ENCODE measurements at places on chromosomes 12 and 14.

- DNase-seq: no peak
Measured at GRCh38 chr12:52740584-52740983, 36.6 kb downstream of the KRT76 start.

DNA sequence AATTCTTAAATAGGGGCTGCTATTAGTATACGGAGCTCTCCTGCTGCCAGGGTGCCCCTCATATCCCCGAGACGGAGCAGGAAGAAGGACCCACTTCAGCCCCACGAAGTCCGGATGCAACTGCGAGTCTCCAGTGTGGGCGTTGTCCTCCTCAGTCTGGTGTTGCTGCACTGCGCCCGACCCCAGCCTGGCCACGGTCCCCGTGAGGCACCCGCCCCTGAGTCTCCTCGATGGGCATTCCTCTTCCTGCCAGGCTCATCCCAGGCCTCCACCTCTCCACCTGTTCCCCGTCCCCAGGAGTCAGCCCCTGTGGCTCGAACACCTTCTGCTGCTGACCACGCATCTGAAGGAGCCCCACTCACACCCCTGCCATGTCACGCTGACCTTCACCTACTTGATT lies 68.1 kb upstream of the SFSWAP start:
- no peak for DNase-seq

DNA sequence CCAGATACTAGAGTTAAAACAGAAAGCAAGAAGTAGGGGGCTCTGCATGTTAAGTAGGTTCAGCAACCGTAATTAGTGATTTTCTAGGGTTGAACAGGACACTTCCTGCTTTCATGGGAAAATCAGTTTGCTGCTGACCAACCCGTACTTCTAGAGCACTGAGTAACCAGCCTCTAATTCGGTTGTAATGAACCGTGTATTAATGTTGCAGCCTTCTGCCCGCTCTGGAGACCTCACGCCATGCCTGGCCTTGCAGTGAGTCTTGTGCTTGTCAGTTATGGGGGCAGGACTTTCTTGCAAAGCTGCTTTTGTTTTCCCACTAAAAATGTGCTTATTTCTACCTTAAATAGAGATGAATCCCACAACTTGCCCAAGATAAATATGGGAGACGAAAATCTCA lies 89.6 kb downstream of the TMEM132C start:
- no peak for DNase-seq

- DNase-seq: no peak
Measured at GRCh38 chr14:75141967-75142366, 15.1 kb upstream of the NEK9 start.

DNA sequence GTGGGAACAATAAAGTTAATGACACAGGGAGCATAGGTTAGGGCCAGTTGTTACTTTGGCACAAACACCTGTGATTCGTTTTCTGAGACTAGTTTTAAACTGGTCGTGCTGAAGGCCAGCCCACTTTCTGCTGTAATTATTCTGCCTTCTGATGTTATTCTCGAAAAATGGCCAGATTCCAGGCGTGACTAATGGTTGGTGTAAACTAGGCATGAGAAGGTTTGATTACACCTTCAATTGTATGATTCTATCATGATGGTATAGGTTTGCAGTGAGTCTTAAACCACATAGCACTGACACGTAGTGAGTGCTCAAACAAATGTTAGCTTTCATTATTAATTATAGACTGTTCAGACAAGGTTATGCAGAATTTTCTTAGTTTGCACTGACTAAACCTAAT lies 39.0 kb downstream of the CKB start:
- no peak for DNase-seq
